Activated effector memory CD4-positive, alpha-beta T cell treated with Interleukin-2 at 50 U/mL for 16 hours (primary cell): ENCODE measurements at places on chromosomes 1 and 21.

DNA sequence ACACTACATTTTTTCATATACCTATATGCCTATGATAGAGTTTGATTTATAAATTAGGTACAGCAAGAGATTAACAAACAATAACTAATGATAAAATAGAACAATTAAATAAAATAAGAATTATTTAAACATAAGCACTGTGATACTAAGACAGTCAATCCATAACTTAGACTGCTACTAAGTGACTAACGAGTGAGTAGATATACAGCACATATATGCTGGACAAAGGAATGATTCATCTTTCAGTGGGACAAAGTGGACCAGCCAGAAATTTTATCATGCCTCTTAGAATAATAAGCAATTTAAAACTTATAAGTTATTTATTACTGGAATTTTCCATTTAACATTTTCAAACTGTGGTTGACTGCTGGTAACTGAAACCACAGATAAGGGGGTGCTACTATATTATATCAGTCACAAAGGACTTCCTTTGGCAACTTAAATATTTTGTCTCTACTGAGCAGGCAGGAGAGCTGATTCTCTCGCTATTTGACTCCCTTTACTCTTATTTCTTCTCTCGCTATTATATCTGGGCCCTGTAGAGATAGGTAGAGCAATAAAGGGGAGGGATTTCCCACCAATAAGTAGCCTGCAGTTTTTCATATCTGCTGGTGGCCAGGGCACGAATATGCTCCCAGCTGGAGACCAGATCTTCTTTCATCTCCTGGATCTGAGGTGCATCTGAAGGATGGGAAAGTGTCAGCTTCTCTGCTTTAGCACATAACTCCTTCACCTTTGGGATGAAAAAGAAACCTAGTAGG lies 10.8 kb downstream of the SPTA1 start:
- DNase-seq, result no peak

DNA sequence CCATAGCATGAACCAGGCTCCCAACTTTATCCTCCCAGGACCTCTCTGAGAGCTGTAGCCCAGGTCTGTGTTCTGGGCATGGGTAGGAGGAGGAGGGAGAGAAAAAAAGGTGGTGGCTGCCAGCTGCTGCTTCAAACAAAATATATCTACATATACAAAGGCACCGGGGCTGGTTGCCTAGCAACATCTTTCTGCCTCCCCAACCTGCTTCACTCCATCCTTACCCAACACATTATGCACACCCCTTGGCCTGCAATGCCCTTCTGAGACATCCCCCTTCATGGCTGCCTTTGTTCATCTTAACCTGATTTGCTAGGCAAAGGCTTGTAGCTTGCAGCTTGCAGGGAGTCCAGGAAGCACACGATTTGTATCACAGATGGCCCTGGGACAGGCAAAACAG lies 27.2 kb upstream of the ATP1A1 start:
- DNase-seq, result peak; percentile 17

DNA sequence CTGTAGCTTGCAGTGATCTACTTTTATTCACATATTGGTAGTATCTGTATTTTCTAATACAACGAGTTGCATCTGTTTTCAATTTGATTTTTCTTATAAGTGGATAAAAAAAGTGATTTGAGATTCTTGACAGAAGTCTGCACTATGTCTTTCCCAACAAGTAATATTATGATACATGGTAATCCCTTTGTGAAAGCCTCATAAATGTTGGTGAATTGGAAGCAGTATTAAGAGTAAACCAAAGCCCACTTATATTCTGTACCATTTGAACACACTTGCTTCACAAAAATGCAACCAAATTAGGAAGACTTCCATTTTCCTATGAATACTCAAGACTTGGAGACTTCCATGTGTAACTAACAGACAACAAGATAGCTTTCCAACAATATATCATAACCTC lies 172.0 kb downstream of the HMCN1 start:
- no peak for DNase-seq

- peak; percentile 58 for DNase-seq
Measured at GRCh38 chr1:206461602-206462455, 8.4 kb upstream of the IKBKE start.

DNA sequence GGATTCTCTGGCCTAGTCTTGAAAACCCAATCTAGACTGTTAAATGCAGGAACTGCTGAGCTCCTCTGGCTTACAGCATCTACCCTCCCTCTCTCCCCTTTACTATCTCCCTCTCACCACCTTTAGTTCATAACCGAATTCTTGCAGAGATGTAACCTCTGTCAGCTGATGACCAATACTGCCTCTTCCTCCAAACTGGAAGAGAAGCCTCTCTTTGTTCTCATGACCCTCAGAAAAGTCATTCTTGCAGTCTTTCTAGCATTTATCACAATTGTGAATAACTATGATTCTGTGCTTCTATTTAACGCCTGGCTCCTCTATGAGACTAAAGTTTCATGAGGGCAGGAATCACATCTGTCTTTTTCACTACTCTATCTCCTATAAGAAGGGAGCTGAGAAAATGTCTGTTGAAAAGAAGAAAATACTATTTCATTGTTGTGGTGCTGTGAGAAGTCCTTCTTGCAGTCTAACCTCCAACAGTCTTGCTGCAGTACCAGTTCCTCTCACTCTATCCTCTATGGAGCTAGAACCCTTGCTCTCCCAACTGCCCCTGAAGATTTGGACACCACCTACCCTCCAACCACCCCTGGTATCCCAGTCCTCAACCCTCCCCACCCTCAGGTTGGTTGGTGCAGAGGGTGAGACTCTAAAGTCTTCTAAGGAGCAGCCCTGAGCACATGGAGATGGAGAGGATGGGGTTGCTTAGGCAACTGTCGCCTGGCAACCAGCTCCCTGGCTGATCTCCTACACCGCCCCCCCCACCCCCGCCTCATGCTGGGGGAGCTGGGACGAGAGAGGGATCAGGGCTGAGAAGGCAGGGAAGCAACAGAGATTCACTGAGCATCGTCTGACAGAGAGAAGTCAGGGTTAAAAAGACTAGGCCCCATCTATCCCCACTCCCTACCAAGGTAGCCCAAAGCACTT lies 13.9 kb downstream of the MEF2D start:
- DNase-seq, result no peak
